WERI-Rb-1 (cell line): ENCODE measurements at places on chromosomes 5 and 9.

GRCh38 chr9:130220352-130220751, 45.2 kb upstream of the HMCN2 start:
- DNase-seq: peak; percentile 76

GRCh38 chr5:107322936-107323335, 347.8 kb downstream of the EFNA5 start:
- no peak for DNase-seq

DNA sequence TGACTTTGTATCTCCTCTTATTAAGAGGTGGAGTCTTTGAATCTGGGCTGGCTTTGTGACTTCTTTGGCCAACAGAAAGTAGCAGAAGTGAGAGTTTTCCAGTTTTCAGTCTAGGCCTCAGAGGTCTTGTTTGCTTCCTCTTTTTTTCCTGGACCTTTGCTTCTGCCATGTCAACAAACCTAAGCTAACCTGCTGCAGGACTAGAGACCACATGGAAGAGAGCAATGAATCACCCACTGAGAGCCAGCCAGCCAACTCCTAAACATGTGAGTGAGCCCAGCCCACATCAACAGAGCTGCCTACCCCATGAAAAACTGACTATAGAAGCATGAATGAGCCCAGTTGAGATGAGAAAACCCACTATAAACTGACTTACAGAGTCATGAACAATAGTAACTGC, 29.9 kb downstream of the MRPL22 start:
- no peak for DNase-seq

- DNase-seq: no peak
These were observed 268.8 kb upstream of the WWC1 start for GRCh38 chr5:168022446-168023169.

DNA sequence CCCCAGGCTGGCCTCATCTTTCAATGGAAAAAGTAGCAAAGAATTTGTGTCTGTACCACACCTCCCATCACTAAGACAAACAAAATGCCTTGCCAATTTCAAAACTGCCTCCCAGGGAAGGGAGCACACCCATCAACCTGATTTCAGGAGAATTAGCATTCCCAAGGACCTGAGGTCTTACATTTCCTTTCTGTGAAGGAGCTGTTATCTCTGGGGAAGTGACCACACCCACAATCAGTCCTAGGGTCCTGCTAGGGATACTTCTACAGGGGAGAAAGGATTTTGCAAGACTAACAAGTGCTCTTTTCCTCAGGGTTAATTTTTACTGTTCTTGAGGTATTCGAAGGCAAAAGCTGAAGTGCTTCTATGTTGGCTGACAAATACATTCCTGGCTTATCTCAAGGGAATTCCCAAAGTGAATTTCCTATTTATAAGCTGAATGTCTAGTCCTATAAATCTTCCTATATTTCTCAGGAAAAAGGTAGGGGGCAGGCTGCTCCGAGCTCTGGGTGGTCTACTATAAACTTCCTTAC, 97.4 kb upstream of the ITGA1 start:
- no peak for DNase-seq

DNA sequence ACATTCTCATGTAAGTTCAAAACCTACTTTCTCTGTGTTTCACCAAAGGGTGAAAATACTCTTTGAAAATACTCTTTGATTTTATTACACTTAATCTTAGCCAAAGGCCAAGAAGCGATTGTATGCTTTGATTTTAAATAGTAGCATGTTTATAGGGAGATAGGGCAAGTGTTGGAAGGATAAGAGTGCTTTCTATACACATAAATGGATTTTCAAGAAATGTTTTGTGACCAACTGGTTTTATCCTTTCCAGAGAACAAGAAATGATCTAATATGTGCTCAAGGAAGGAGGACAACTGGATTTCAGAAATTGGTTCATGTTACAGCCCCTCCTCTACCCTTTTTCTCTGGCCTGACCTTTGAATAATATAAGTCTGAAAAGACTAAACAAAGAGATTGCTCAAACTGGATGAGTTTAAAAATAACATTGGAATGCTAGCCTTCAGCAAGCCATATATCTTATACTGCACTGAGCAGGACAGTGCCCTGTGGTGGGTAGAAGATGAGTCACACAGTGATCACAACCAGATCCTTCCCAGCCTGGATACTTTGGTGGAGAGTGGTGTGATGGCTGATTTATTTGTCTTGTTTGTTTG, 13.1 kb downstream of the PALM2AKAP2 start:
- no peak for DNase-seq

DNA sequence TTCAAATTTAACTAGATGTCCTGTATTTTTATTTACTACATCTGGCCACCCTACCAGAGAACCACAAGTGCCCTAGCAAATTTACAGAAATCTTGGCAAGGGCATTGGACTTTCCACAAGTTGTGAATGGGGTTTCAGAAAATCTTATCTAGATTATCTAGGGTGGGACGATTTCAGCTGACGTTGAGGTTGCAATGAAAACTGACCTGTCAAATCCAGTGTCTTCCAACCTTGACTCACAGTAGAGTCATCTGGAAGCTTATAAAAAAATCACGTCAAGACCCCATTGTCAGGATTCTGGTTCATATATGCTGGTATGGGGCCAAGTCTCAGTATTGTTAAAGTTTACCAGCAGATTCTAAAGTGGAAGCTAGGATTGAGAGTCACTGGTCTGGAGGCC, 109.6 kb upstream of the ACTBL2 start:
- no peak for DNase-seq

DNA sequence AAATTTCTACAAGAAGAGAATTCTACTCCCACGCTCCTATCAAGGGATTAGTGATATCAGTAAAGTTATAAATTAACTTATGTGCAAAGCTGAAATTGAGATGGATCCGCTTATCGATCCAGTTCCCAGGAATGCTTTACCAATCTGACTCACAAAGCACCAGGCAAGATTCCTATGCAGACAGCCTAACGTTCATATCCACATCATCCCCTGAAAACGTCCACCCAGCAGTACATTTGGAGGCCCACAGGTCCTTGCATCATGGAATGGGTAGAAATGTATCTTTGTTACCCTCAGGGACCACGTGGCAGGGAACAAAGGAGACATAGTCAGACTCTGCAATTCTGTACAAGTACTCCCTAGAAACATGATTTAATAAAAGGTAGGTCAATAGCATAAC, 147.4 kb downstream of the ESM1 start:
- DNase-seq: no peak

- no peak for DNase-seq
These were observed 109.5 kb downstream of the C9orf50 start for GRCh38 chr9:129511285-129511900.

- DNase-seq: no peak
These were observed 1186.6 kb upstream of the SEMA6A start for GRCh38 chr5:117761186-117761585.

DNA sequence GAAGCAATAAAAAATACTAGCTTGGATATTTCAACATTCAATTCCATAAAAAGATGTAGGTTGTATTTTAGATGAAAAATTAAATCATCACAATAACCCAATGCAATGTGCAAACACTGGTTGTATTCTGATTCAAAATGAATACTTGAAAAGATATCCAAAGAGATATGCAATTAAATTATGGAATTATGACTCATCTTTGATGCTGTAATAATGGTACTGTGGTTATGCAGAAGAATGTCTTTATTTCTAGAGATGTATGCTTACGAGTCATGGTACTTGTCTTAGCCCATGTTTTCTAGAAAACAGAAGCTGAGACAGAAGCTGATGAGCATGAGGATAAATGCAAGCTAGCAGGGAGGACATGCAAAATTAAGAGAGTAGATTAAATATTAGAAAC, 1941.4 kb upstream of the NUDT12 start:
- DNase-seq: no peak

DNA sequence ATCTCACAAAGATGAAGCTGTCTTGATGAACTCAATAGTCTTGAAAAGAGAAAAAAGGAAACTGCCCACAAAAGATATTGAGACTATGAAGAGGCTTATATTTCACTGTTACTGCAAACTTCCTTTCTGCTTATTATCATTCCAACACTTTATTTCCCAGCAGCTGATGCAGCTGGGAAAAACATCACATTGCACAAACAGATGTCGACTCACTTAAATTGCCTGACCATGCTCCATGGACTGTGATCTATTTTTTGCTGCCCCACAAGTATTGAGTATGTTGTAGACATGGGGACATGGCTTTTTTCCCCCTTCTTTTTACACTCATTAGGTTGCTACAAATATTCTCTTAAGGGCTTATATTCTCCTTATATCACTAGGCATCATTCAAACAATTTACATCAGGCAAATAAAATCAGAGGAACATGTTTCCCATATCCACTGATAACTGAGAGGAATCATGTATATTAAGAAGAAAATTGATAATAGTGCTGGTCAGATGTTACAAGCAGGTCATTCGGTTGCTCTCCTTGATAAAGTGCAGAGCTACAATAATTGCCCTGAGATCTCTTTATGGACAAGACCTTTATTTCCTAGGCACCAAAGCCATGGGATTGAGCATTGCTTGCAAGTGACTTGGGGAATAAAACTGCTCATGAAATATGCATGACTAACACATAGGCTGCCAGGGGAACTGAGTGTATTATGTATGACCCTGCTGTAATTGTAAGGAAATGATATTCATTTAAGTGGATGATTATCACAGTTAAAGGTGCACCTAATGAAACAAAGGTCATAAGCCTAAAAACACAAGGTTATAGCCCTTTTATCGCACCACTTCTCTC, 509.9 kb downstream of the ZNF608 start:
- DNase-seq: no peak

- DNase-seq: peak; percentile 25
These were observed 79.0 kb upstream of the RNF38 start for GRCh38 chr9:36479101-36479500.

DNA sequence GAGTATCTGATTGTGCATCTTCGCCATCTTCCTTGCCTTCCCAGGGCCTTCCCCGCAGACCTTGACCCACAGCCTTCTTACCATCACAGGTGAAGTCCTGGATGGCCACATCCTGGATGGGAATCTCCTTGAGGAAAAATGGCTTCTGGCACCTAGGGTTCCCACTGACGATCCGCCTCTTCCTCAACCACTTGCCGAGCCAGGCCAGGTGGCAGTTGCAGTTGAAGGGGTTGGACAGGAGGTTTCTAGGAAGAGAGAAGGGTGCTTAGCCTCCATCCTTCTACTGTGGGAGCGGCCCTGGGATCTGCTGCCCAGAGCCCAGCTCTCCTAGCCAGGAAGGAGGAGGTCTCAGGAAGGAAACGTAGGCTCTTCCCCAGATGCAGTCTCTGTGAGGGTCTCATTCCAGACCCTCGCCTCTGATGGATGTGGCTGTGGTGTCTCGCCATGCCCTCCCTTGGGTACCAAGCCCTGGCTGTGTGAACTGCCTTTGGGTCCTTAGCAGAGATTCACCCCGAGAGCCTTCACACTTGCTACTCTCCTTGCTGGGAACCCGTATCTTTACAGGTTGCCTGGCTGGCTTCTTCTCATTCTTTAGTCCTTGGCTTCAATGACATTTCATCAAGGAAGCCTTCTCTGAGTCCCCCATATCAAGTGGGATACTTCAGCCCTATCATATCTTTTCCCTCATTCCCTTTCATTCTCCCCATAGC, 170.4 kb upstream of the PANK3 start:
- no peak for DNase-seq

- DNase-seq: no peak
These were observed 330.2 kb upstream of the NREP start for GRCh38 chr5:112087222-112087621.
